Inflammatory macrophage (primary cell): ENCODE measurements at places on chromosomes 4 and X.

- no peak for DNase-seq
Measured at GRCh38 chrX:124346117-124346876, at the start of gene SH2D1A. SH2D1A (plus strand) TSS chrX:124346563; CDS start chrX:124346643, 80 bp downstream.

- no peak for DNase-seq
Measured at GRCh38 chr4:120175272-120175671, 108.6 kb upstream of the MAD2L1 start.

GRCh38 chrX:109873983-109874382 lies 128.9 kb upstream of the TMEM164 start:
- no peak for DNase-seq

GRCh38 chr4:73721435-73721834 lies 18.9 kb upstream of the CXCL8 start:
- peak; percentile 53 for DNase-seq

- DNase-seq: no peak
Measured at GRCh38 chr4:80732010-80732409, 298.5 kb upstream of the BMP3 start.

DNA sequence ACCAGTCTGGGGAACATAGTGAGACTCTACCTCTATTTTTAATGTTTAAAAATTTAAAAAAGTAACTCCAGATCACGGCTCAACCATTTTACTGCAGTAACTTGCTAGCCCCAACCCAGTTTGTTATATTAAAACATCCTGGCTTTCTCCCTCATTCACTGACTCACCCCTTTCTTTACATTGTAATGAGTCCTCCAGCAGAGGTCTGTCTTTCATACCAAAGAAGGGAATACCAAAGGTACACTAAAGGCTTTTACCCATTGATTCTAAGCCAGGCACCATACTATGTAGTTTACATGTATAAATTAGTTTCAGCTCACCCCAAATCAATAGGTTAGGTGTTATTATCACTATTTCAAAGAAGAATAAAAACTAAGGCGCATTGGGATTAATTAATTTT lies 286.9 kb downstream of the PACRGL start:
- DNase-seq: no peak
